Esophagus squamous epithelium (tissue), 5 donors: ENCODE measurements at places on chromosomes 11 and 22. TPM values are rescaled to one million over a fixed set of nuclear protein-coding genes. Genes with fewer than 3 reads are reported as not detected.

The PRODH gene
- 3.0 TPM for total RNA-seq

DNA sequence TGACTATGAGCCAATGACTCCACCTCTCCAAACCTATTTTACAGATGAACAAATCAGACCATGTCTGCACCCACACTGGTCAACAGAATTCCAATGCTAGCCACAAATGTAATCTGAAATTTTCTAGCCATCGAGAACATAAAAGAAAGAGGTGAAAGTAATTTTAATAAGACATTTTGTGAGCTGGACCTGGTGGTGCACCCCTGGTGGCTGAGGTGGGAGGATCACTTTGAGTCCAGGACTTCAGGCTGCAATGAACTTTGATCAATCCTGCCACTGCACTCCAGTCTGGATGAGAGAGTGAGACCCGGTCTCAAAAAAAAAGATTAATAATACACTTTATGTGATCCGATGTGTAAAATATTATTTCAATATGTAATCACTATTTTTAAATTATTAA is 9.4 kb upstream of the RNF185 start:
- DNase-seq: no peak

The NNMT gene
- total RNA-seq: 4.1 TPM

The ACRV1 gene
- total RNA-seq: not detected

GRCh38 chr11:96459751-96460150 is 69.9 kb downstream of the JRKL start:
- DNase-seq: no peak

- no peak for DNase-seq
These were observed 7.0 kb downstream of the TP53I11 start for GRCh38 chr11:44943696-44944095.

DNA sequence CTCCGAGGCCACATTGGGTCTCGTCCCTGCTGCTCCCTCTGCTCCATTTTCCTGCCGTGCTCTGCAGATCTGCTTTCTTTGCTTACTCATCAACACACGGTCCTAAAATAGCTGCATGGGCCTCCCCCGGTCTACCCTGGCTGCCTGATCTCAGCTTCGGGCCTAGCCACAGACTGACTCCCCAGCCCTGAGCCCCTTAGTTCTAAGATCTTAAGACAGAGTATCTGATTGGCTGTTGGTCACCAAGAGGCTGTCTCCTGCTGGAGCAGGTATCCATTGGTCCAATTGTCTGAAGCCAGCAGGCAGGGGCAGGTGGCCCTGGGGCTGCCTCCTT is 53.7 kb upstream of the NECTIN1 start:
- no peak for DNase-seq

GRCh38 chr11:27626269-27626937 is 73.9 kb downstream of the BDNF start:
- no peak for DNase-seq

DNA sequence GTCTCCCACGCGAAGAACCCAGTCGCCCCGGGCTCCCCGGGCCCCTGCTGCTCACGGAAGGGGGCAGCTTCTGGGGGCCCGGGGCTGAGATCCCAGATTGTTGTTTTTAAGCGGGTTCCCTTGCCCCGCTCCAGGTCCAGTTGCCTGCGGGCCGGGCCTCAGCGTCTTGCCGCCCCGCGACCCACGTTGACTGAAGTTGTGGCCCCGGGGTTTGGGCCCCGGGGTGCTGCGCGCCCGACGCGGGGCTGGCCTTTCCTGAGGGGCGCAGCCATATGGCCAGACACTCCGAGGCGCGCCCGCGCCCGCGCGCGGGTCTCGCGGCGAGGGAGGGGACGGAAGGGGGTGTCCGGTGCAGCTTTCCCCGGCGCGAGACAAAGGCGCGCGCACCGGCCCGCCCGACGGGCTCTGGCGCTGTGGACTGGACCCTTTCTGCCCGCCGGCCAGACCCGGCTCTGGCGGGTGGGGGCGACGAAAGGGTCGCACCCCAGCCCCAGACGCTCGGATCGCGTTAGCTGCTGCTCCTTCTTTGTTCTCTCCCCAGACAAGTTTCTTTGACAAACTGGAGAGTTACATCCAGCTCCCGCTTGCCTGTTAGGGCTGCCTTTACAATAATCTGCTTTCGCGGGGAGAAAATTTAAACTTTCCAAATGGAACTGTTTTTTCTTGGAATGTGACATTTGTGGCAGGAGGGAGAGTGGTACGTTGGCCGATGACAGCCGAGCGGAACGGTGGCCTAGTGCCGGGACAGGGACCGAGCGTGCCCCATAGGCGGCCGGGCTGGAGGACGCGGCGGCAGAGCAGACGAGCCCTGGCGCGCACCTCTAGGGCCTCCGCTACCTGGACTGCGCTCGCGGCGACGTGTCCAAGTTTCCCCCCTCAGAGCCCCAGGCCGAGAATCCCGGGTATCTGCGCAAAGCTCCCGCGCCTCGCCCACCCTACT is 716 bp downstream of the AMOTL1 start:
- no peak for DNase-seq

DNA sequence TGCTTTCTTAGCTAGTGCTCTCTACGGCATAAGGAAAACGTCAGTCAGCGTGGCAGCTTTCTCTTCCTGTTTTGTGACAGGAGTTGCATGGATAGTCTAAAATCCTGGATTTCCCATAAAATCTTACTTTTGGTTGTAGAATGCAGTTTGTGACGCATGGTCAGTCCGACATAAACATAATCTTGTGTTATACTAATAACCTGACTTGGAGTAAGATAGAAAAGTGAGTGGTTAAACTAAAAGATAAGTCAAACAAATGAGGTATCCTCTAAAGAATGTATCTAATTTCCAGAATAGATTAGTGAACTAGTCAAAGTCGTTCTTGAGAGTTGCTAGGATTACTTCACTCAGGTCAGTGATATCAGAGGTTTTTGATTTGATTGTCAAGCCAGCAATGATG is 157.6 kb downstream of the PGR start:
- no peak for DNase-seq

DNA sequence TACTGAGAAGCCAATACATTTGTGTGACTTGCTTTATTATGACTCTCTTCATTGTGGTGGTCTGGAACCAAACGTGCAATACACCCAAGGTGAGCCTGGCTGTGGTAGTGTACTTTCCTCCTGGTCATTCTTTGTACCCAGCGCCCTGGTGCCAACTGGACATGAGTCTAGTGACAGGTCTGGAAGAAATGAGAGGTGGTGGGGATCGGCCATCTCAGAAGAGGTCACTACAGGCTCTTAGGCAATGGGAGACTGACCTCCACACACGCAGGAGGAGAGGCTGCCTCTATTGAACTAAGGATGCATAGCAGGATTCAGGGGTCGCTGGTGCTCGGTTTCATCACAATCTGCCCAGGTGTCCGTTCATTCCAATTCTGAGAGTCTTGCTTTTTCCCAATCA is 56.4 kb upstream of the RTL6 start:
- no peak for DNase-seq

The MYBPC3 gene
- not detected for total RNA-seq

The ADM2 gene
- total RNA-seq: 1.9 TPM

DNA sequence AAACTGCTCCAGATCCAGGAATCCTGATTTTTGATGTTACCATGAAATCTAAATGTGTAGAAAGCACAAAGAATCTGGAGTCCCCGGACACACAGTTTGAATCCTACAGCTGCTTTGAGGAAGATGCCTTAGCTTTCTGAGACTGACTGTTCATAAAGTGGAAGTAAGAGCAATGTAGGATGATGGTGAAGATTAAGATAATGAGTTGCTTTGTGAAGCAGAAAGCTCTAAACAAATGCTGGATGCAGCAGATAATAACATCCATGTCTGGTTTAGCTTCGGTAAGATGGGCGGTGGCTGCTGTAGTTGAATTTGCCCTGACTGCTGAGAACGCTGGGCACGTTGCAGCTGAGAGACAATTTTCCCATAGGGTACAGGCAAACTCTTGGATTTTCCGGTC is 20.1 kb downstream of the OVOL1 start:
- no peak for DNase-seq

- DNase-seq: no peak
These were observed 9.3 kb downstream of the LARGE2 start for GRCh38 chr11:45931739-45932138.

- no peak for DNase-seq
These were observed 157.9 kb upstream of the C11orf87 start for GRCh38 chr11:109264128-109264527.

The EFCAB6 gene
- total RNA-seq: 0.30 TPM

GRCh38 chr22:36455571-36456463 is 25.6 kb downstream of the TXN2 start:
- DNase-seq: no peak

GRCh38 chr11:29989174-29989970 is 27.5 kb downstream of the KCNA4 start:
- DNase-seq: no peak

The OR5P2 gene
- not detected for total RNA-seq

The NAGA gene
- total RNA-seq: 16.0 TPM

DNA sequence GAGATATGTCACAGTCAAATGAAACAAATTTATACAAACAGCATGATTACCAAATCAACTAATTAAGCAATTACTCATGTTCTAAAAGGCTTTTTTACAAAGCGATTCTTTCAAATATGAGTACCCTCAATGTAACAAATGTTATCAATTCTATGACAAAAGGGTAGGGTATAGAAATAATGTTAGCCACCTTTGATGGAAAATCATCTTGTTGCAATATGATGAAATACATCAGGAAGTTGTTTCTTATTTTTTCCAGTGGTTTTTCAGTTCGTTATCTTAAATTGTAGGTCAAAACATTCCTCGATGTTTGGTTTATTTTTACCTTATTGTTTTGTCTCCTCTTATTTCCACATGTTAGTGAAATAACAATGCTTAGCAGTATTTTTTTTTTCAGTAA is 6.5 kb downstream of the ARHGEF12 start:
- DNase-seq: no peak

GRCh38 chr22:26670459-26670858 is 13.1 kb downstream of the MIAT start:
- DNase-seq: no peak

The PGA5 gene
- total RNA-seq: 0.19 TPM

DNA sequence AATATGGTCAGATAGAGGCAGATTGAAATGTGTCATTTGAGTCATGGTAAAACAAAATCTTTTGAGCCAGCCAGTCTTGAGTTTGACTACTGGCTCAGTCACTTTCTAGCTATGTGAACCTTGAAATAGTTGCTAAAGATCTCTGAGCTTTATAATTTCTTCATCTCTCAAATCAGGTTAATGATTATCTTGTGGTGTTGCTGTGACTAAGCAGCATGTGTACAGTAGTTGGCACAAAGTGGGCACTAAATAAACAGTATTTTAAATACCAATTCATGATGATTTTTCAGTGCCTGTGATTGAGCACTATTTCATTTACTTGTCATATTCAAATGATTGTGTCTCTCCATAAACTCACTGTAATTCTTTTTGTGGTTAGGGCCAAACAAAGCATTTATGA is 70.8 kb downstream of the RAB38 start:
- no peak for DNase-seq

The MN1 gene
- total RNA-seq: 2.0 TPM

DNA sequence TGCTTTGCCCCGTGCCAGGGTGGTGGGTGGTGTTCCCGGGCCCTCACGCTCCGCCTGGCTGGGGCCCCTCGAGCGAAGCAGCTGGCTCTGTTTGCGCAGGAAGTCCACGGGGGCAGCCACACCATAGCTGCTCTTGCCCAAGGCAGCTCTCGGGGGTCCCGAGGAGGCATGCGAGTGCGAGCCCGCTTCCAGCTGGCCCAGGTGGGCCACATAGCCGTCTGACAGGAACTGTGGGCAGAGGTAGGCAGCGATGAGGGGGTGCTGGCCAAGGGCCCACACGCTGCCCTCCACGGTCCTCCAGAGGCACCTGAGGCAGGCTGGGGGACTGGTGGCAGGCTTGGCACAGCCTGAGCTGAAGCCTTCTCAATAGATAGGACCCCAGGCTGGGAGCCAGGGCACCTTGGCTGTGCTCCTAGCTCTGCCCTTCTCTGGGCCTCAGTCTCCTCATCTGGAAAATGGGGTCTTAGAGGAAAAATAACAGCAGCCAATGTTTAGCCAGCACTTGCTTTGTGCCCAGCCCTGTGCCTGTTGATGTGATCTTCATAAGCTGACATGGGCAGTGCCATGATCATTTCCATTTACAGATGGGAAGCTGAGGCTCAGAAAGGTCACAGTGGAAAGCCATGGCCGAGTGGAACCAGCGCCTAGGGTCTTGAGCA is 9.4 kb downstream of the AIP start:
- DNase-seq: no peak

GRCh38 chr22:32800994-32801536 is 440 bp upstream of the TIMP3 start:
- no peak for DNase-seq

The TSSK2 gene
- total RNA-seq: not detected

The HDAC10 gene
- 46.3 TPM for total RNA-seq

DNA sequence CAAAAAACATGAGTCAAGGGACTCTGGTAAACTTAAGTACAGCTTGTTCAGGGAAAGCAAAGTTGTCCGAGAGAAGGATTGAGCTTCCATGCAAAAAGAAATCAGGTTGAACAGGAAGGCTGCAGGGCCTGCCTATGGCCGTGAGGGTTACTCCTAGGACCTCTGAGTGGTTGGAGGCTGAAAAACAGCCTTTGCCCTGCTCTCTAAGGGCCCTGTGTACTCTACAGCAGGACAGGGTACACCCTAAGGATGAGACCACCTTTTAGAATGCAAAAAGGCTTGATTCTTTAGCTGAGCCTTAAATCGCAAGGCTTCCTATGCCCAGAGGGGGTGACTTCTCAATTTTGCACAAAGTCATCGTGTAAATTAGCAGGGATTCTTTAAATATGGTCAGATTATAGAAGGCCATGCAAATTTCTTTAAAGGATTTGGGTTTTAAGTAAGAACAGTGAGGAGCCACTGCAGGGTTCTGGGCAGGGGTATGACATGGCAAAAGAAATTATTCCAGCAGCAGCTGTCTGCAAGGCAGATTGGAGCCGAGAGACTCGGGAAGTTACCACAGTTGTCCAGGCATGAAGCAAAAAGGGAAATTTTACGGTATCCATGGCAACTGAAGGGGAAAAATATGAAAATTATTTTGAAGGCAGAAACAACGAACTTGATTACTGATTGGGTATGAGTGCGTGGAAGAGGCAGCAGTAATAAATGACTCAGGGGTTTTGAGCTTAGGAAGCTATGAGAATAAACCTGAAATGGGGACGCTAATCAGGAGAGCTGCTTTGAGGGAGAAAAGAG is 91.8 kb downstream of the FAM76B start:
- DNase-seq: no peak

The TMA7B gene
- total RNA-seq: not detected

DNA sequence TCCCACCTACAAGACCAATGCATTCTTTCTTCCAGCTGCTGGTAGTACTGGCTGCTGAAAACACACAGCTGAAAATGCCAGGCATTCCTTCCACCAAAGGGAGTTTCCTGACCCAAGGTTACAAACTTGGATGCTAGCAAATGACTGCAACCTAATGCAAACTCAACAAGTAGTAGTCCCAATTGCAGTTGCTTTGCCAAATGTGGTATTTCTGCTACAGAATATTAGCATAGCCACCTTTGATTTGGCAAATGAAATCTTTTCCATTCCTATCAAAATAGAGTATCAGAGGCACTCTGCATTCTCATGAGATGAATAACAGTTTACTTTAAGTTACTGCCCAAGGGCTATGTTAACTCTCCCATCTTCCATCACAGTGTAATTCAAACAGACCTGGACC is 172.0 kb upstream of the ARHGAP42 start:
- DNase-seq: no peak

The SCN4B gene
- 1.3 TPM for total RNA-seq

- no peak for DNase-seq
These were observed 20.4 kb downstream of the LGR4 start for GRCh38 chr11:27452147-27452546.
